Trophoblast cell (in vitro differentiated cells and primary cell): ENCODE measurements at places on chromosomes 1 and 21.

DNA sequence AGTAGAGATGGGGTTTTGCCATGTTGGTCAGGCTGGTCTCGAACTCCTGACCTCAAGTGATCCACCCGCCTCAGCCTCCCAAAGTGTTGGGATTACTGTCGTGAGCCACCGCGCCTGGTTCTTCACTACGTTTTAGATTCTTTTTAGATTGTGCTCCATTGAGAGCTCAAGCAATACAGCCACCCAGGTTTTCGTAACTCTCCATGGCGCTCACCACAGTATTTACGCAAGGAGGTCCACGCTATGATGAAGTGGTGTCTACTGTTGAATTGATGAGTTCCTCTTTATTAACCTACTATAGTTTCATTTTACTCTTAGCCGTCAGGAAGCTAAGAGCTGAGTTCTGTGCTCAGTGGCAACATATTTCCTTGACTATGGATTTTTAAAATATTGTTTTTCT is 1.8 kb upstream of the KIF1B start:
- no peak for DNase-seq

DNA sequence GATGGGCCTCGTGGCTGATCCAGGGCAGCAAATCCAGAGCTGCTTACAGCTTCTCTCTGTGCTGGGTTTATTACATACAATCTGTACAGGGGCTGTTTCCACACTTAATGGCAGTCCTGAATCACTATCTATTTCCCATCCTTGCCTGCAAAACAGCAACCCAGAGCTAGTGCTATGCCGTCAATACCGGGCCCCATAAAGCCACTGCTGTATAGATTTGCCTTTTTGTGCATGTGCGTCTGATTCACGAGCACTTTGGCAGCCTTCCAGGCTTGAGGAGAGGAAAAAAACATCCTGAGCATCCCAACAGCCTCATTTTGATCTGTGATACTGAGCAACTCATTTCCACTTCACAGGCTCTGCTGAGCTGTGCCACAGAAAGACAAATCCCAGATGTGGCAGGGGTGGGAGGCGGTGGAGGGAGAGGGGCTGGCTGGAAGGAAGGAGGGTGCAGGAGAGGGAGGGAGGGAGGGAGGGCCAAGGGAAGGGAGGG is 65.2 kb upstream of the TARBP1 start:
- DNase-seq, result peak; percentile 44

GRCh38 chr1:206460836-206461426 is 9.3 kb upstream of the IKBKE start:
- DNase-seq, result no peak

GRCh38 chr1:76826072-76826845 is 41.0 kb upstream of the ST6GALNAC5 start:
- DNase-seq, result no peak

GRCh38 chr1:51973587-51974474 is 16.7 kb downstream of the RAB3B start:
- DNase-seq, result no peak

DNA sequence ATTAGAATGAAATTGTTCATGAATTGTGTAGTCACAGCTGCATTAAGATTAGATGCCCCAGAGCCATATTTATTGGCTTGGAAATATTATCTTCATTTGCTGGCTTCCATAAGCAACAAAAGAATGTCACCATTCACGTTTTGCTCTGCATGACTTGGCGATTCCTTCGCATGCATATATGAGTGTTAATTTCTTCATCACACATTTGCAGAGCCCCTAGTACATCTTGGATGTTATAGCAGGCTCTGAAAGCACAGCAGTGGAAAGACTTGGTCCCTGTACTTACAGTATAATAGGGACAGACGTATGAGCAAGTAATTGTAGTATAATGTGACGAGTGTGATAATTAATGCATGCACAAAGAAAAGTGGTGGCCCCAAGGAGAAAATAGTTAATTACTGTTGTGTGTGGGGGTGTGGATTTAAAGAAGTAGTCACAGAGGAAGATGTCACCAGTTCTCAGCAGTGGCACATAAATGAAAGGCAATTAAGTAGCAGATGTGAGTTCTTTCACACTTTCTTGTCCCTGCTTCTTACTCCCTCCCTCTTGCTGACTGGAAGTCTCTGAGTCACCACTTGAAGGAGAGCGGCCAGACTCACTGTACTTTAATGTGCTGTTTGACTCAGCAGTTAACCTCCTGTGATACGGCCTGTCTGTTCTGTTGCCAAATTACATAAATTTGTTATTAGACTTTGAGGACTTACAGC is 21.0 kb downstream of the S100A10 start:
- DNase-seq, result peak; percentile 92

GRCh38 chr1:206690516-206690915 is 5.8 kb downstream of the MAPKAPK2 start:
- DNase-seq, result no peak

DNA sequence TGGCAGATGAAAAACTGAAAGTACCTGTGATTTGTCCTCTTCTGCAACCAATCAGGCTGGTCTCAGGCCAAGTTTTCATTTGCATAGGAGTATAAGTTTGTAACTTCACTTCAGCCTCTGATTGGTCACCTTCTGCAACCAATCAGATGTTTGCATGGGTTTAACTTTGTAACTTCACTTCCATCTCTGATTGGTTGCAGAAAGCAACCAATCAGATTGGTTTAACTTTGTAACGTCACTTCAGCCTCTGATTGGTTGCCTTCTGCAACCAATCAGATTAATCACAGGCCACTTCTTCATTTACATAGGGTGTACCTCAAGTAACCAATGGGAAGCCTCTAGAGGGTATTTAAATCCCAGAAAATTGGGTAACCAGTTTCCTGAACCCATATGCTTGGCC is 18.9 kb upstream of the TUT4 start:
- no peak for DNase-seq

DNA sequence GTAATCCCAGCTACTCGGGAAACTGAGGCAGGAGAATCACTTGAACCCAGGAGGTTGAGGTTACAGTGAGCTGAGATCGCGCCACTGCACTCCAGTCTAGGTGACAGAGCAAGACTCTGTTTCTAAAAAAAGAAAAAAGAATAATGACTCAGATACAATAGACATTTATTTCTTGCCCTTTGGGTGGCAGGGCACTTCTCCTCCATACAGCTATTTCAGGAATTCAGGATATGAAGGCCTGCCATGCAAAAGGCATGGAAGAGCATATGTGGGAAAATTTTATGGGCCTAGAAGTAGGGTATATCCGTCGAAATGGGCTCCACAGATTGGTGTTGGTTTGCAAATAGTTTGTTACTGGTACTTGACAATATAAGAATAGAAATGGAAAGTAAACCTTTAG is 20.2 kb upstream of the POGZ start:
- DNase-seq, result no peak

DNA sequence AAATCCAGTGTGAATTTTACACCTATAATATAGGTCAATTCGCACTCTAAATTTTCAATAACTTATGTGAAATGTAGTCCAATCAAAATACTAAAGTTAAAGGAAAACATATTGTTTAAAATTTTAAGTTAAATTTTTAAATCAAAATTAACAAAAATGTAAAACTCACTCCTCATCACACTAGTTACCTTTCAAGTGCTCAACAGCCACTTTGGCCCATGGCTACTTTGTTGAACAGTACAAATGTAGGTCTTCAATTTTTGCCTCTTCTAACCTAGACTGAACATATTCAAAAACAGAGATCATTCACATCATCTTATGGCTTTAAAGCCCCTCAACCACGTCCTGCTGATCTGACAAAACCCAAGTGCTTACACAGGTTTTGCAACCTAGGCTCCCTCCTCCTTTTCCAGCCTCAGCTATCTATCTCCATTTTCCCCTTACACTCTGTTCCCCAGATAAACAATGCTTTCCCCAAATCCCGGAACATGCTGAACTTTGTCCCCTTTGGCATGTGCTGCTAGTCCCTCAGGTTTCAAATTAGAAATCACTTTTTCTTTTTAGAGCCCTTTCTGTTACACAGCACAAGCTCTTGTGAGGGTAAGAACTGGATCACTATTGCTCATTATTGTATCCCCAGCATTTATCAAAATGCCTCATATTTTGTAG is 110.6 kb downstream of the AKT3 start:
- DNase-seq, result no peak

GRCh38 chr21:39451332-39452206 is at the start of gene SH3BGR:
Gene SH3BGR, plus strand, starts transcription at chr21:39451970. Its CDS starts 127 bp downstream, at chr21:39452097.
- no peak for DNase-seq

GRCh38 chr1:232901255-232901654 is 49.2 kb upstream of the NTPCR start:
- peak; percentile 10 for DNase-seq

- no peak for DNase-seq
Observed at GRCh38 chr1:167648978-167649744, 19.1 kb downstream of the RCSD1 start.

GRCh38 chr1:202135221-202135721 is 9.3 kb downstream of the ARL8A start:
- DNase-seq, result peak; percentile 49

DNA sequence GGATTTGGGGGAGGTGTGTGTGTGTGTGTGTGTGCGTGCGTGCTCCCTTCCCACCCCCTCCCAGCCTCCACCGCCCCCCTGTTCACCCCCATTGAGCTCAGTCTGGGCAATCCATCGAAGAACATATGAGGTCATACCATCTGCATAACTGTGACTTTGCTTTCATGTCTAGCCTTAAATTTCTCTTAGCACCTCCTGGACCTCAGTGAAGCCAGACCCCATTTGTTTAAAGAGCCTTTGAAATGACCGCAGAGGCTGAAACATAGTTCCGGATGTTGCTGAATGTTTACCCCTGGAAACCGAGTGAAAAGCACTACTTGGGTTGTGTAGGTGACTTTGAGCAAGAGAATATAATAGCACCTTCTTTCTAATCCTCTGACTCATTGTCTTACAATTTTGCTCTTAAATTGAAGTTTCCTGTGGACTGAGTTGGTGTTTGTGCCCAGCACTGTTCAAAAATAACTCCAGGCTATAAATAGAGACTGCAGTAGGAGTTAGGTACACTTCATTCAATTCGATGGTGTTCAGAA is 75.4 kb downstream of the UBE4B start:
- DNase-seq, result no peak

GRCh38 chr1:12643079-12643478 is 806 bp upstream of the AADACL4 start:
- no peak for DNase-seq

- no peak for DNase-seq
Observed at GRCh38 chr21:42542196-42542595, 28.5 kb downstream of the SLC37A1 start.

DNA sequence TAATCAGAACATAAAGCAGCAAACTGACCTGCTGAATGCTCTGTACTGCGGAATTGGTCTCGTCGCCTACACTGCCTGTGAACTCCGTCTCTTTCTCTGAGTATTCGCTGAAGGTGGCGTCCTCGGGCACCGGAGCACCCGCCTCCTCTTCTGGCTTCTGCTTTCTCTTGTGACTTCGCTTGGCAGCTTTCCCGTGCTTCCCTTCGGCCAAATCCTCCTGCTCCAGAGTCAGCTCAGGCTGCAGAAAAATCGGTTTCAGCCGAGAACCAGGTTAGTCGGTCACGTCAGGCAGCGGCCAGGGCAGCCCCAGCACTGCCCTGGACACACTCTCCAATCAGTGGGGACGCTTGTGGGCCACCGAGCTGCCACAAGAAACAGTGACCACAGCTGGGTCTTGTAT is 35.8 kb upstream of the RIPK4 start:
- no peak for DNase-seq

DNA sequence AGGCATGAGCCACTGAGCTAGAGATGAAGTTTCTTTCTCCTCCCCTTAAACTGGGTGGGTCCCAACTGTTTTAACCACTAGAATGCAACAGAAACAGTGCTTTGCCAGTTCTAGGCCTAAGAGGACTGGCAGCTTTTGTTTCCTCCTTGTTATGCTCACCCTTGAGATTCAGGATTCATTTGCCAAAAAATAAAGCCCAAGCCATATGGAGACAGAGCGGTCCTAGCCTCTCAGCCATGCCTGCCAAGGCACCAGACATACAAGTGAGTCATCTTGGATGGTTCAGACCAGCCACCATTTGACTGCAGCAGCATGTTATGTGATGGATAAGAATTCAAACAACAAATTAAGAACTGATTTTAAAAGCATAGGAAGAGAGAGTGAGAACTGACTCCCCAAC is 38.1 kb upstream of the STUM start:
- DNase-seq, result no peak

DNA sequence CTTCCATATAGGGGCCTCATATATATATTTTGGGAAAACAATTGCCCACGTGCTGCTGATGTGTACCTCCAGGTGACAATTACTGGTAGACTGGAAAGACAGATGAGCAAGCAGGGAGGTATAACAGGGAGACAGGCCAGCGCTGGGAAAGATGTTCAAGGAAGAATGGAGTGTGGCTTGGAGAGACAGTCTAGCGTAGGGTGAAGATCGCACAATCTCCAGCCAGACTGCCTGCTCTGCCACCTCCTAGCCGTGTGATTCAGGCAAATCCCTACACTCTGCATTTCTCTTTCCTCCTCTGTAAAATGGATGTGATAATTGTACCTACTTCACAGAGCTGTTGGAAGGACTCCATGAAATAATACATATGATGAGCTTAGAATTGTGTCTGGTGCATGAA is 66.1 kb downstream of the TMCO4 start:
- DNase-seq, result no peak

GRCh38 chr1:157969697-157970485 is 23.6 kb upstream of the KIRREL1 start:
- DNase-seq, result no peak

- DNase-seq, result no peak
Observed at GRCh38 chr1:31000301-31000700, 65.2 kb downstream of the PUM1 start.

DNA sequence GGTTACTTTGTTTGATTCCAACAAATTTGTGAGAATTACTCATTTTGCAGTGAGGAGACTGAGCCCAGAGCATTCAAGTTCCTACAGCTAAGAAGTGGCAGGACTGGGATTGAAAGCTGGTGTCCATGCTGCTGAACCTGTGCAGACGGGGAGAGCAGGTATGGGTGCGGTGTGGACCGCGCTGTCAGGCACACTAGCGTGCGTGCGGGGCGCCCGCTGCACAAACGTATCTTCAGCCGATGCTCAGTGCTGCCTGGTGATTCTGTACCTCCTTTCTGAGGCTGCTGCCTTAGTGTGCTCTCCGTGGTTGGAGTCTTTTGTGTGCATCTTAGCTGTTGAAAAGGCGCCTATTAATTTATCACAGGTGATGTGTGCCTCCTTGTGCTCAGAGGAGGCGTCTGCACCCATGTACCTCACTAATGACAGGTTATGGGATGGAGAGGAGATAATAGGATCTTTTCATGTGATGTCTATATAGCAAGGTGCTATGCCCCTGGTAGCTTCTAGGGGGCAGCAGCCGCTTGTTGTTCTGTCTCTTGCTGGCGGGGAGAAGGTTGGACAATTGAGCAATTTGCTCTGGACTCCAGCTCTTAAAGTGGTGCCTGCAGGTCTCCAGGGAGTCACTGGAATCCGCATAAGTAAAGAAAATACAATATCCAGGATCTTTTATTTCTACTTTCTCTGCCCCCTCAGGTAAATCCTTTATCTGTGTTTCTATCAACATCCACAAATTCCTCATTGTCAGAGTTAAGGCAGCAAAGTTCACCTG is 32.5 kb downstream of the PEX14 start:
- peak; percentile 75 for DNase-seq

DNA sequence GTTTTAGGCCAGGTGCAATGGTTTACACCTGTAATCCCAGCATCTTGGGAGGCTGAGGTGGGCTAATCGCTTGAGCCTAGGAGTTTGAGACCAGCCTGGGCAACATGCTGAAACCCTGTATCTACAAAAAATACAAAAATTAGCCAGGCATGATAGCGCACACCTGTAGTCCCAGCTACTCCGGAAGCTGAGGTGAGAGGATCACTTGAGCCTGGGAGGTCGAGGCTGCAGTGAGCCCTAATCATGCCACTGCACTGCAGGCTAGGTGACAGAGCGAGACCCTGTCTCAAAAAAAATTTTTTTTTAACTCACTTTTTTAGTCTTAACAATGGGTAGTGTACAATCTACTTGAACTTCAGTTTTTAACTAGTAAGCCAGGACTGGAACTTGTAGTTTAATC is 137.5 kb downstream of the HS2ST1 start:
- no peak for DNase-seq
